ENCODE measurements at places on chromosomes 5 and 9. TPM values are rescaled to one million over a fixed set of nuclear protein-coding genes. Genes with fewer than 3 reads are reported as not detected.

SIGMAR1 gene
- 34.9 TPM for total RNA-seq

OCLN gene
- 0.26 TPM for total RNA-seq

FGF10 gene
- total RNA-seq: 0.79 TPM

ZNF618 gene
- 7.7 TPM for total RNA-seq

FCN2 gene
- not detected for total RNA-seq

SLC6A7 gene
- total RNA-seq: not detected

DMGDH gene
- total RNA-seq: 5.1 TPM

IL13 gene
- not detected for total RNA-seq

KCNV2 gene
- total RNA-seq: not detected

SPATA31C1 gene
- not detected for total RNA-seq

Measured in bronchial smooth muscle cell (primary cell).